ENCODE measurements at places on chromosomes 3 and 15.

DNA sequence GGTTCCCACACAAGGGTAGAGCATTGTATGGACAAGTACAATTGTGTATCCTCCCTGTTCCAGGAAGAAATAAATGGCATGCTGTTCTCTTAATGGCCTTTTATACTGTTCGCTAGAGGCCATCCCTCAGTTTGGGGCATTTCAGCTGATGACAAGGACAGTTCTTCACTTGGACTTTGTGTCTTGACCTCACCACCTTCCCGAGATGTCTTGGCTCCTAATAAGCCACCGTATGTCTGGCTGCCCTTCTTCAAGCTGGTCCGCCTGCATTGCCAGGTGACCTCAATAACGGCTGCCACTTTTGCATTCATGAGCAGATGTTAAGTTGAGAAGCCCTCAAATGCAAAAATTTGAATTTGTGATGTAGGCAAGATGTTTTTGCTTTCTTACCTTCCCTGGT is 24.1 kb downstream of the ZBTB38 start:
- DNase-seq = no peak

GRCh38 chr15:41281236-41281635 is 50.2 kb downstream of the CHP1 start:
- no peak for DNase-seq

DNA sequence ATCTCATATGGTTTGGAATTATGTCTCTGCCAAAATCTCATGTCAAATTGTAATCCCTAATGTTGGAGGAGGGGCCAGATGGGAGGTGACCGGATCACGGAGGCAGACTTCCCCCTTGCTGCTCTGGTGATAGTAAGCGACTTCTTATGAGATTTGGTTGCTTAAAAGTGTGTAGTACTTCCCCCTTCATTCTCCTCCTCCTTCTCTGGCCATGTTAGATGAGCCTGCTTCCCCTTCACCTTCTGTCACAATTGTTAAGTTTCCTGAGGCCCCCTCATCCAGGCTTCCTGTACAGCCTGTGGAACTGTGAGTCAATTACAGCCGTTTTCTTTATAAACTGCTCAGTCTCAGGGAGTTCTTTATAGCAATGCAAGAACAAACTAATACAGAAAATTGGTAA is 51.1 kb downstream of the NEDD4 start:
- no peak for DNase-seq

- no peak for DNase-seq
These were observed 812 bp upstream of the SEC62 start for GRCh38 chr3:169965562-169966427.

- DNase-seq = no peak
These were observed 18.8 kb downstream of the TFRC start for GRCh38 chr3:196063049-196063448.

DNA sequence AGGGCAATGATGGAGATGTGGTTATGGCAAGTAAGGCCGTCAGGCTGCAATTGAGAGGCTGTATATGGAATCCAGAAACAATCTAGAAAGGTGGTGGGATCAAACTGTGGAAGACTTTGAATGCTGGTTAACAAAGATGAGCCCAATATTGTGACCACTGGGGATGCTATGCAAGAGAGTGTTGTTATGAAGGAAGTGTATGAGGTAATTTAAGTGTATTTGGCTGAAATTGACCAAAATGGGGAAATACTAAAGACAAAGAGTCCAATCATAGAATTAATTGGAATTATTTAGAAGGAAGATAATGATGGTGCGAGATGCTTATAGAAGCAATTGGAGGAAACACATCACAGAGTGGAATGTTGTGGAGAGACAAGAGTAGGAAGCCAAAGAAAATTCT is 24.5 kb downstream of the BTLA start:
- DNase-seq = no peak

DNA sequence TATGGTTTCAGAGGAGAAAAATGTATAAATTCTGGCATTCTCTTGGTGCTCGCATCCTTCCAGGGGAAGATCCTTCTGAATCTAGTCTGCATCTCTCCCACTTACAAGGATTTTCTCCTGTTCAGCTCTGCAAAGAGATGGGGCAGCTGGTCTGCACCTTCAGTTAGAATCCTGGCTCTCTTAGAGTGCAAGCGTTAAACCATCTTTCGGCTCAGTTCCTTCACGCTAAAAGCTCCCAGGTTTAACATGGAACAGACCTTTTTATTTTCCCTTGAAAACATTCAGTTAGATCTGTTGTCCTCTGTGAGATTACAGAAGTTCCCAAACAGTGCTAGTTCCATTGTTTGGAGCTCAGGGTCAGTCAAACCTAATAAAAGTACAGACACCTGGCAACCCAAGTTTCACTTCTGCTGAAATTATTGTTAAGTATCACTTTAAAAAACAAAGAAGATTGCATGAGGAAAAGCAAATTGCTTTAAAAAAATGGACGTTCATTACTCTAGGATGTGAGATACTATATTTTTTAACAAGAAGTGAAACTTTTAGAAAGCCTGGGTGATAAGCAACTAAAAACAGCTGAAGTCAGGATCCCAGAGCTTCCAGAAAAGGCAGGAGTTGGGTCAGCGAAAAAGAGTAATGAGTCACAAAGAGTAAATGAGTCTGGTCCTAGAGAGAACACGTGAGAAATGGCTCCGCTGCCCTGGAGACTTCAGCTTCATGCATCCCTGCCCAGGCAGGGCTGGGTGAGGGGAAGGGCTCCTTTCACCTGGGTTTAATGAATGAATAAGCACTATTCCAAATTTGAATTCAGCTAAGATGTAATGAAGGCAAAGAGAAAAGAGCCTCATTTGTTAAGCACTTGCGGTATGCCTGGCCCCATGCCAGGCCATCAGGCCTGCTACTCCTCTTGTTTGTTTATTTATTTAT is 63.3 kb downstream of the ABTB1 start:
- no peak for DNase-seq

GRCh38 chr15:57652481-57652880 is 54.0 kb upstream of the POLR2M start:
- DNase-seq = no peak

- peak; percentile 21 for DNase-seq
These were observed 186.3 kb downstream of the FEZF2 start for GRCh38 chr3:62187022-62187431.

GRCh38 chr3:54853573-54854404 is 74.1 kb downstream of the LRTM1 start:
- DNase-seq = peak; percentile 65

DNA sequence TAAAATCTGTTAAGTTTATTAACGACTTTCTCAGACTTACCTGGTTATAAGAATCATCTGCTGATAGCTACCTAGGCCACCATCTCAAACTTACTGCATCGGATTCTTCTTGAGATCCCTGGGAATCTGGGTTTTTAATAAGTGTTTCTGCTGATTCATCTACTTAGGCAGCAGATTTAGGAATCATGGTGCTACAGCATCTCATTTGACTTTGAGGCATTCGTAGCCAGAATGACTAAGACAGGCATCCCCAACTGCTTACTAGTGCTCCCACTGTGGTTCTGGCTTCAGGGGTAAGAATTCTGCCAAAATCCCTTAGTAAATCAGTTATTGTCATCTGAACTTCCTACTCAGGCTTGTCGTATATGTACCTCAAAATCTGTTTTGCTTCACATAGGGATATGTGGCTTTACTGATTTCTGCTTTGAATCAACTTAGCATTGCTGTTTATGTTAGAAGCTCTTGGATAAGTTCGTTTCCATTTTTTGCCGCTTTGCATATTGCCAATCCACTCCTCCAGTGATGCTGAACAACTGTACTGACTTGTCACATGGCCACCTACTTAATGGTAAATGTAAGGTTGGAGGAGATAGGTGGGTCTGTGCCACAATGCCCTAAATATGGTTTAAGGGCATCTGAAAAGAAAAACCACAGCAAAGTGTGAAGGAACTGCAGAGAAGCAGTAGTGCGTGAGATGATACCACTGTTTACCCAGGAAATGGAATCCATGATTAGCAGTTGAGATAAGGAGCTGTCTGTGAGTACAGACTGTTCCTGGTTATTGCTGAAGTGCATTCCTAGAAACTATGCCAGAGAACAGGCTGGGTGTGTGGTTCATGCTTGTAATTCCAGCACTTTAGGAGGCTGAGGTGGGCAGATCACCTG is 60.3 kb downstream of the MAP6D1 start:
- no peak for DNase-seq

DNA sequence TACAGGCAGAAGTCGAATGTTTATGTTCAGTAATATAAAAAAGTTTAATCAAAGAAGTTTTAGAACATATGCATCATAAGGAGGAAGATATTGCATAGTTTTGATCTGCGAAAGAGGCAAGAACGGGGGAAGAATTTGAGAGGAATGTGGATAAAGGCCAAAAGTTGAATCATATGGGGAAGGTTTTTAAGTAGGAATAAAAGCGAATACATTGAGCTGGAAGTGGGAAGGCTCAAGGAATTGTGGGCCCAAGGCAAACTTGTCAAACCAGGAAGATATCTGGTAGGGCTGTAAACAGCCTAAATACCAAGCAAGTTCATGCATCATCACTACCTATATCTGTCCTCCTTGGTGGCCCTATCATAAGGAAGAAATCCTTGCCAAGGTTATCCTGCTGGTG is 186.9 kb downstream of the MAGI1 start:
- DNase-seq = no peak

DNA sequence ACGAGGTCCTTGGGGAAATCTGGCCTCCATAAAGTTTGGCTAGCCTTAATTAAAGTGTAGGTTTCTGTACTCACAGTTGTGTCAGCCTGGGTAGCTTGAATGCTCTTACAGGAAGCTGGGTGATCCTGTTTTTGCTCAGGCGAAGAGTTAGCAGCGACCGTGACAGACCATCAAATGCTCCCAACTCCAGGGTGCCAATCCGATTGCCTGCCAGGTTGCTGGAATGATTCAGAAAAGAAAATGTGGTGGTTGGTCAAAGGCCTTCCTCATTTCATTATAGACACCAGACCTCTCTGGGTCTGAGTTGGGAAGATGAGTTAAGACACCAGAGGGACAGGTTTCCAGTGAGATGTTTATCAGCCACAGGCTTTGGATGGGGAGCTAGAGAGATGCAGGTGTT is 86.0 kb downstream of the LRIG1 start:
- no peak for DNase-seq

DNA sequence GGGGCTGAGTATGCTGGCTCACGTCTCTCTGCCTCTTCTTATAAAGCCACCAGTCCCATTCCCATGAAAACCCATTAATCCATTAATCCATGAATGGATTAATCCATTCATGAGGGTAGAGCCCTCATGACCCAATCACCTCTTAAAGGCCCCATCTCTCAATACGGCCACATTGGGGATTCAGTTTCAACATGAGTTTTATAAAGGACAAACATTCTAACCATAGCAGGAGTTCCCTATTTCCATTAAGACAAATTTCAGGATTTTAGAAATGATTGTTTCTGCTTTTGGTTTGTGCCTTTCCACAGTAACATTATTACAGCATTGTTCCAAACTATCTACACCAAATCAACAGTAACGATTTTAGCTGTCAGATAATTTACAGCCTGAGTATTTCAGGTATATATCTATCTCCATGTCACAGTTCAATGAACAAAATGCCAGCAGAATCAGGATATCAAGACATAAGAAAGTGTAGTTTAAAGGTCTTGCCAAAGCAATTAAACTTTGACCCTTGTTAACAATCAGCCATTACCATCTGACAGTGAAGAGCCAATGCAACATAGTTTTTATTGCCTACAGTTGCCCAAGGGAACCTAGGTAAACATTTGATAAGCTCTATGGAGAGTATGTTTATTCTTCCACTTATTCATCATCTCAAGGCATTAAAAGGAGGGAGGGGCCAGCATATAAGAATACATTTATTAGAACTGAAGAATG is 3.8 kb downstream of the TSPAN3 start:
- no peak for DNase-seq

DNA sequence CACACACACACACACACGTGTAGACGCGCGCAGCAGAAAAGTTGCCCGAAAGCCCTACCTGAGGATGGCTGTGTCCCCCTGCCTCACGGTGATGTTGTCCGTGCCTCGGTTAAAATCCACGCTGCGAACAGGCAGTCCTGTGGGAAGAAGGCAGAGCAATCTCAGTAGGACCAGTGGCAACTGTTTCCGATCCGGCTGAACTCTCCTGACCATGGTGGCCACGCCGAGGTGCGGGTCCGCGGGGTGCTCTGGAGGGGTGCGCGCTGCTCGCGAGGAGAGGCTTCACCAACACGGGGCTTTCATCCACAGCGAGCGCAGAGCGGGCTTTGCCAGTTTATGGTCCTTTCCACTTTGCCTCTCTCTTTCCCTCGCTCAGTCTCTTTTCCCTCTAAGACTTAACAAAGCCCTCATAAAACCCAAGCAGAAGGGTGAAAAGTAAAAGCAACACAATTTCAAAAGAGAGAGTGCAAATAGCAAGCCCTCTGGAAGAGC is 422 bp downstream of the LSAMP start:
- no peak for DNase-seq

GRCh38 chr3:114556657-114557213 is 262.9 kb downstream of the TIGIT start:
- DNase-seq = no peak

DNA sequence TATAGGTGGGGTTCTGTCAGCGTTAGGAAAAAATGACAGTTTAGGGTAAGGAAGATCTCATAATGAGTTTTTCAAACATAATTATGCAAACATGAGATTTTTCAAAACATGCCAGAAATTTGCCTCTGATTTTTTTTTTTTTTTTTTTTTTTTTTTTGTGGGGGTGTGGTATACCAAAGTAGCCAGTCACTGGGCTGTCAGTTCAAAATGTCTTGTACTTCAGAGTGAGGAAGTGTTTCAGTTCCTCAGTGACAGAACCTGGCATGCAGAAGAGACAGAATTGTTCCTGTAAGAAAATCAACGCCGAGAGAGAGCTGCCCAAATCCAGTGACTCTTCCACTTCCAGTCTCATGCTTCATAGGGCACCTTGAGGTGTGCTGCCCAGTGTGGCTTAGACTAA is 9.7 kb downstream of the NCBP2 start:
- DNase-seq = no peak

- no peak for DNase-seq
These were observed 854.5 kb upstream of the CFAP20DC start for GRCh38 chr3:59904296-59904695.

DNA sequence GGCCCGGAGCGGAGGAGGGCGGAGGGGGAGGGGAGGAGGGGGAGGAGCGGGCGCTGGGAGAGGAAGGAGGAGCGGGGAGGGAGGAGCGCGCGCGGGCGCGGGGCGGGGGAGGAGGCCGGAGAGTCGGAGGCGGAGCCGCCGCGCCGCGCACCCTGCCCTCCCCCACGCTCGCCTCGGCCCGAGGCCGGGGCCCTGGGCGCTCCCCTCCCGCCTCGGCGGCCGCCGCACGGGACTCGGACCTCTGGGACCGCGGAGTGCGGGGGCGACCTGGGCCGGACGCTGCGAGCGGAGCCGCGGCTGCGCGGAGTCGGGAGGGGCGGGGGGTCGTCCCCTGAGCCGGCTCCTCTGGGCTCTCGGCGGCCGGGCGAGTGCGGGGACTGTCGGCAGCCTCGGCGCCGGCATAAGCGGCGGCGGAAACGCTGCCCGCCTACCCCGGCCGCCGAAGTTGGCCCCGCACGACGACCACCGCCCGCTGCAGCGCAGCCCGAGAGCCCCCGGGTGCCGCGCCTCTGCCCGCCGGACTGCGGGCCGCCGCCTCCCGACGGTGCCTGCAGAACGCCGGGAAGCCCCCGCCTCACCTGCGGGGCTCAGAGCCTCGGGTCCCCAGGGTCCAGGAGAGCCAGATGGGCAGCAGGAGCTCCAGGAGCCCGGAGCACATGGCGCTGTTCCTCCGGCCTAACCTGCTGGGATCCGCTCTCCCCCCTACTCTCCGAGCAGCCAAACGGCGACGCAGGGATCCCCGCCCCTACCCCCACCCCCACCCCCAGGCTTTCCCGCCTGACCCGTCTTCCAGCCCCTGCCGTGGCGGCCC is 406 bp upstream of the GABRB3 start:
- no peak for DNase-seq
